ENCODE measurements at places on chromosomes 13 and 19.

GRCh38 chr19:14395262-14395661 is 14.0 kb downstream of the ADGRE5 start:
- no peak for DNase-seq

DNA sequence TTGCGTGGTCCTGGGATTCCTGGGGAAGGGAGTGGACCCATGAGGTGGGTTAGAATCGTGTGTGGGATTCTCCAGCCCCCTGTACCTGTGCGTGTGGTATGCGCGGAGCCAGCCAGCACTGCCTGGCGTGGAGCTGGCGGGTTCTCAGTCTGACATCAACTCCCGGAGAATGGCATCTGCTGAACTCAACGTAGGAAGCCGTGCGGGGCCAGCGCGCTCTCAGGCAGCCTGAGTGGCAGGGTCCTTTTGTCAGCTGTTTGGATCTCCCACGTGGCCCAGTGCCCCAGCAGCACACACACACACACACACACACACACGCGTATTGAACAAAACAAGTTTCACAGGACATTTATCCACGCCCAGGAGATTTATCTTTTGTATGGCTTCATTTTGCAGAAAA is 28.1 kb downstream of the ATP4B start:
- no peak for DNase-seq

GRCh38 chr13:25943658-25944057 is 108.2 kb downstream of the SHISA2 start:
- no peak for DNase-seq

DNA sequence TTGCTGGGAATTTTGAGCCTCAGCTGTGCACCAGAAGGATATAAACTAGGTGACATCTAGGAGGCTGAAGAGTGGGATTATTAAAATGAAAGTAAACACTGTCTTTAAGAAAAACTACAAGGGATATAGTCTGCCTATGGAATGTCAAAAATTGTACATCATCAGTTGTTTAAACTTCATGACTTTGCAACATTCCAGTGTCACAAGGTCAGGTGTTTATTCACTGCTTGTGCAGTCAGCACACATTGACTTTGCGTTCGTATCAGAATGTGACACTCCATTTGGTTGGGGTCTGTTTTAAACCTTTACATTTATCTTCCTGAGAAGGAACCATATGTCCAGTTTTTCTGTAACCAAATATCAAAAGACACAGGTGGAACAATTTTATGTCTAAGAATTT is 85.6 kb downstream of the KL start:
- DNase-seq: no peak

- no peak for DNase-seq
Measured at GRCh38 chr13:42027286-42027685, 21.2 kb upstream of the DGKH start.

GRCh38 chr19:38216785-38217641 is 7.0 kb downstream of the DPF1 start:
- no peak for DNase-seq

DNA sequence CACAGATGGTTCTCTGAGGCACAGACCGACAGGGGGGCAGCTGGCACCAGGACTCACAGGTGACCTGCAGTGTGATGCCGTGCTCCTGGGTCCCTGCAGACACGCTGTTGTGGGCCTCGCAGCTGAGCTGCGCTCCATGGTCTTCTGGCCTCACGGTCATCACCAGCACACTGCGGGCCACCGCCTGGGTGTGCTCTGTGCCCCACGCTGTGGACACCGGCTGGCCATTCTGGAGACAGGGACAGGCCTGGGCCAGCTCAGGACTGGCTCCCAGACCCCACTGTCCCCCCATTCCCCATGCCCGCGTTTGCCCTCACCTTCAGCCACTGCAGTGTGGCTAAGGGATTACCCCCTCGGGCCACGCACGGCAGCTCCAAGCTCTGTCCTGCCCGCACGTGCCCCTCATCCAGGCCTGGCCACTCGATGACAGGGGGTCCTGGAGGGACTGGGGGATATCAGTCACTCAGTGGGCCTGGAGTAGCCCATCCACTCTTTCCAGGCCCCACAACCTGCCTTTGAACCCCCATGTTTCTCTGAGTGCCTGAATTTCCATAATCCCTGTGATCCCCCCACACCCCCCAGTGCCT is 3.3 kb downstream of the NPHS1 start:
- no peak for DNase-seq

DNA sequence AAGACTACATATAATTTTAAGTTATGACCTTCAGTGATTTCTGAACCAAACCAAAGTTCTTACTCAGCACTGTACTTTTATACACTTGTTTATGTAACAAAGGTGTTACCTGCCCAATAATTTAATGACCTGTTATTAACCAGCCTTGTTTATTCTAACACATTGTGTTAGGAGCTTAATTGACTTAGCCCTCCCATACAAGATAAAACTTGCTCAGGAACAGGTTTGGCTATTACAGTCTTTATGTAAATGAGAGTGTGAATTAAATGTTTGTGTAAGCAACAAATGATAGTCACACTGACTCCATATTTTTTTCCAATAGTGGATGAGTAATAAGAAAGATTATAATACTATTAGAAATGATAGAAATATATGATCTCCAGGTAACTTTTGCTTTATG is 51.8 kb upstream of the MYCBP2 start:
- no peak for DNase-seq

GRCh38 chr13:92573467-92574057 is 653.0 kb upstream of the GPC6 start:
- DNase-seq: no peak

DNA sequence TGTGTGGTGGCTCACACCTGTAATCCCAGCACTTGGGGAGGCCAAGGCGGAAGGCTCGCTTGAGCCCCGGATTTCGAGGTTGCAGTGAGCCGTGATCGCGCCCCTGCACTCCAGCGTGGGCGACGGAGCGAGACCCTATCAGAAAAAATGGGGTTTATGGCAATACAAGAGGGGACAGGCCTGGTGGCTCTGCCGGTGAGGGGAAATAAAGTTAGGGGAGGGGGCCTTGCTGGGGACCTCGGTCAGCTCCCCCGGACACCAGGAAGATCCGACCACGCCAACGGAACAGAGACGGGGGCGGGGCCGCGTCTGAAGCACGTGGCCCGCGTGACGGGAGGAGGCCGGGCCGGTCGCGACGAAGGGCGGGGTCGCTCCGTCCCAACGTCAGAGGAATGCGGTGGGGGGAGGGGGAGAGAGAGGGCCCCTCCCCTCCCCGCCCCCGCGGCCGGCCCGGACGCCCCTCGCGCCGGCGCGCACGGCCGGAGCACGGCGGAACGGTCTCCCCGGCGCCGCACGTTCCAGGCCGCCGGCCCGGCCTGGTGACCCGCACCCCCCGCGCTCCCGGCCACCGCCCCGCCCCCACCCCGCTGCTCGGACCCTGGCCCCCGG is 1.9 kb upstream of the HNRNPL start:
- DNase-seq: peak; percentile 88

- DNase-seq: no peak
Measured at GRCh38 chr13:107531816-107532215, 683.5 kb downstream of the LIG4 start.

GRCh38 chr19:54352546-54352945 is 12.2 kb downstream of the LAIR1 start:
- no peak for DNase-seq

GRCh38 chr13:50474088-50474662 is 369.3 kb downstream of the DLEU7 start:
- DNase-seq: no peak

DNA sequence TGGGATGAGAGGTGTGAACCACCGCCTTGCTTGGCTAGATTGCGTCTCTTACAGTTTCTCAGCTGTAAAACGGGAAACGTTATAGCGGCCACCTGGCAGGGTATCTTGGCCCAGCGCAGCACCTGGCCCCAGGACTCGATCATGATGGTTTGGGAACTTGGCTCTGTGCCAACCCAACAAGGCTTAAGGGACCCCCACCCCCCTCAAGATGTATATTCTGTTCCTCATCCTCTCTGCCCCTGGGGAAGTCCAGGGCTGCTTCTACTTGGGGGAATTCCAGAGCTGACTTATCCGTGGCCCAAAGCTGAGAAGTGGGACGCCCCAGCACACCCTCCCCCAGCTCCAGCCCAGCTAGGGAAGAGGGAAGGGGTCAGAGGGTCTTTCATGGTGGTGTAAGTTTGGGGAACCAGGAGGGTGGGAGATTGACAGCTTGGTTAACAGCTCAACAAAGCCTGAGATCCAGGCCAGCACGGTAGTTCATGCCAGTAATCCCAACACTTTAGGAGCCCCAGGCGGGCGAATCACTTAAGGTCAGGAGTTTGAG is 695 bp downstream of the ICAM1 start:
- no peak for DNase-seq

DNA sequence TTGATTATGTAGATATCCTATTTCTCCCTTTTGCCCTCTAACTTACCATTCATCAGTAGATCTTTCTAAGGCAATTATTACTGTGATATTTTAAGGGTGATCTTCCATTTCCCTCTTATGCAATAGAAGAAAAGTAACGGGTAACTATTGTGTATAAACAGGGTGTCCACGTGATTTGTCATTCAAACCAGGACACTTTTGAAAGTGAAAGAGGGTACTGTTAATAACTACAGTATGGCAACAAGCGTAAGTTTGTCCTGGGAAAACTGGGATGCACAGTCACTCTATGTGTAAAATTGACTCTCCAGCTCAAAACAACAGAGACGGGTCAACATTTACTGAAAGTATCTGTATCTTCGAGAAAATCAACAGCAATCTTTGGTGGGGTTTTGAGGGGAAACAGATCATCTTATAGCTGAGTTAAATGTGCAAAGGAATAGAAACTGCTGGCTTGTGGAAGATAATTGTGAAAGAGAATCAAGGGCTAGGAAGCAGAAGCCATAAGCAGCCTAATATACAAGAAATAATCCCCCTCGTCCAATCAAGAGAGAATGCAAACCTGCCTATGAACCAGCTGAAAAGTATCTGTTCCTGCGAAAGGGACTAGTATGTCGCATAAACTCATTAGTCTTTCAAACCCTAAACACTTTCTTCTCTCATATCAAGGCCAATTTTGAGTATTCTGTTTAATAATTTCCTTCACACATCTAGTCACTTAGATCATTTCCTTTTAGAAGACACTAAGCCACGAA is 126.7 kb downstream of the FOXO1 start:
- DNase-seq: no peak

- no peak for DNase-seq
Measured at GRCh38 chr13:43758834-43759233, 27.9 kb downstream of the ENOX1 start.

DNA sequence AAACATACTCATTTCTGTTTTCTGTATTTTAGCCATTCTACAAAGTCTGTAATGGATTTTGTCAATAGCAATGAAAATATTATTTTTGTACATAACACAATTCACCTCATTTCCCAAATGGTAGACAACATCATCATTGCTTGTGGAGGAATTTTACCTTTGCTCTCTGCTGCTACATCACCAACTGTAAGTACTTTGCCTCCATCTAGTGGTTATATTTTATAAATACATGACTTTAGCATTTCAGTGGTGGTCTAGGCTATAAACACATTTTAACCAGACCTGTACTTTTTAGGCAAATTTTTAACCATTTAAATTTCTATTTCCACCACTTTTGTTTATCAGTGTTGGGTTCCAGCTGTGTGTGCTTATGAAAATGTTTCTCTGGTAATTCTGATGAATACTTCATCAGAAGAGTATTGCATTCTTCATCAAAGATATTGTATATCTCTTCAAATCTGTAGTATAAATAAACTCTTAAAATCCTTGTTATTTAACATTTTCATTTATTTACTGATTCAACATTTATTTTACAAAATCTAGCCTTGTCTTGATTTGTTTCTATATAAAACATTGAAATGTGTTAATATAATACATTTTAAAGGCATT is 222.4 kb downstream of the NBEA start:
- DNase-seq: no peak

GRCh38 chr13:89708013-89708412 is 1639.5 kb upstream of the MIR17HG start:
- no peak for DNase-seq

GRCh38 chr19:44875666-44876451 is 15.2 kb upstream of the TOMM40 start:
- no peak for DNase-seq

GRCh38 chr13:60645676-60646075 is 248.7 kb downstream of the TDRD3 start:
- no peak for DNase-seq

GRCh38 chr13:98803111-98803561 is 50.7 kb upstream of the SLC15A1 start:
- no peak for DNase-seq

DNA sequence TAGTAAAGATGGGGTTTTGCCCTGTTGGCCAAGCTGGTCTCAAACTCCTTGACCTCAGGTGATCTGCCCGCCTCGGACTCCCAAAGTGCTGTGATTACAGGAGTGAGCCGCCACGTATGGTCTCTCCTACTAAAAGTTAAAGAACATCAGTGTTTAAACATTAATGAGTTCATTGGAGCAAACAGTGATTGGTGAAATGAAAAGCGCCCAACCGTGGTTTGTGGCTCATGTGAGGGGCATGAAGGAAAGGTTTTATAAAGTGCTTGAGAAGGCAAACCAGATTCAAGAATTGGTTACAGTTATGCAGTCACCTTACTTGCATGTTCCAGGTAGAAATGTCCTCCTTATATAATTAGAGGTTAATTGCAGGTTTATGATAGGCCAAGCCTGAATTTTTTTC is 109.5 kb downstream of the ZNF675 start:
- no peak for DNase-seq

DNA sequence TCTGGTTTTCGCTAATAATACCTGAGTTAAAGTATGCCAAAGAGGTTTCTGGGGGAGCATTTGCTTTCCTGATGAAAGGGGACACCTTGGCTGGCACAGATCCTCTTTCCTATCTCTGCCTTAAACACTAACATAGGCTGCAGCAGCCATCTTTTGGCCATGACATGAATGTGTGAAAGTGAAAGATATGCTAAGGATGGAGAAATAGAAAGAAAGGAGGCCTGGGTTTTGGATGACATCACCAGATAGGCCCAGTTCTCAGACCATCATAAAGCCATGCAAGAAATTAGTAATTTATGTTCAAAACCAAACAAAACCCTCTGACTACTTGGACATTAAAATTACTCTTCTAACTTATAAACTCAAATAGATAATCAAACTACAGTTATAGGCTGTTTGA is 279.7 kb downstream of the COG6 start:
- DNase-seq: no peak

DNA sequence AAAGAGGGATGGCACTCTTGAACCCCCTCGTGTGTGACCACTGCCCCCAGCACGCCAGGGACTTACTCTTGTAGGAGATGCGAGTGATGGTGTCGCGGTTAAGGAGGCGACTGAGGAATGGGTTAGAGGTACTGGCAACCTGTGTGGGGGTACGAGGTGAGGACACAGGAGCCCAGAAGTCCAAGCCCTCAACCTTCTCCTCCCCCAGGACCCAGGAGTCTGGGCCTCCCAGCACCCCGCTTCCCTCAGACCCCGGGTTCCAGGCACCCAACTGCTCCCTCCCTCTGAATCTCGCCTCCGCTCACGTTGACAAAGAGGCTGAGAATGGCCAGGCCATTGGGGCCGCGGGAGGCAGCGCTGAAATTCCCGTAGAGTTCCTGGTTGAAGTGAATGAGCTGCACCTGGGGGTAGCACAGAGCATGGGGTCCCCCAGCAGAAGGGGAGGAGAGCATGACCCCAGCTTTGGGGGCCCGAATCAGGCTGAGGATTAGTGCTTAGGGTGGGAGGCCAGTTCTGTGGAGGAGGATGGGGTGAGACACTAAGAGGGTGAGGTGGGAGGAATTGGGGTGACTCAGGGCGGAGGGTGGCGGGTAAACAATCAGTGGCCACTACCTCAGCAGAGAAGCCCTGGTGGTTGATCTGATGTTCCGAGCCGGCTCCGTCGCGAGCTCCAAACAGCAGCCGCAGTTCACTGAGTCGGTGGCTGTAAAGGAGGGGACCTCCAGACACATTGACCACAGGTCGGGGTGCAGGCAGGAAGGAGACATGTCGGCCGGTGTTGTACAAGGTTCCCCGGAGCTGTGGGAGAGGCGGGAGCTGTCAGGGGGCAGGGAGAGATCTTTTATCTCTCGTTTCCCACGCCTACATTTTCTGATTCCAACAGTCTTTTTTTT is 2.5 kb upstream of the DBP start:
- DNase-seq: no peak

Measured in activated T-helper 2 cell treated with anti-CD3 and anti-CD28 coated beads, Interferon-gamma antibody, Interleukin-2, Interleukin-4, amounts not matched to agents 10 μg/mL and 5 μg/mL and 100 μg/mL, durations not matched to agents 14 hours and 24 hours and 36 hours (primary cell).